ENCODE measurements at places on chromosomes 4 and X.

GRCh38 chr4:61299316-61299715, 99.2 kb downstream of the ADGRL3 start:
- no peak for ATAC-seq

GRCh38 chr4:1396806-1397455, 9.3 kb downstream of the NKX1-1 start:
- no peak for ATAC-seq

- no peak for ATAC-seq
Observed at GRCh38 chrX:44784241-44784640, 59.6 kb upstream of the DUSP21 start.

DNA sequence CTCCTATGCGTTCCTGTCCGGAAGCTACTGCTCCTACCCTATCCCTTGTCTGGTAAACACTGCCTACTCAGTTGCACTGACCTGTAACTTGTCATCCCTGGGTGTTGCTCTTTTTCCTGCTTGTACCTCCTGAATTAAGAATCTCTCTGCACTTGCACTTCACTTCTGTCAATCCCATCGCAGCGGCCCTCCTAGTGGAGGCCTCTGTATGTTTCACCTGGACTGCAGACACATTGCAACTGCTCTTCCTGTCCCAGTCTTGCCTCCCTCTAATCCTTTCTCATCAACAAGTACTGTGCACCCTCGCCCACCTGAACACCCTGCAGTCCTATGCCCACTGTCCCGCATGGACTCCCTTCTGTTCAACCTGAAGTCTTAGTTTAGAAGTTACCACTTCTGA, 8.0 kb downstream of the GK start:
- no peak for ATAC-seq

GRCh38 chr4:175929932-175930331, 117.9 kb upstream of the GPM6A start:
- no peak for ATAC-seq

- no peak for ATAC-seq
Observed at GRCh38 chr4:18020145-18020670, 1.3 kb downstream of the LCORL start.

- no peak for ATAC-seq
Observed at GRCh38 chr4:7630568-7631287, 196.0 kb upstream of the PSAPL1 start.

GRCh38 chr4:23163647-23164436, 471.1 kb downstream of the GBA3 start:
- no peak for ATAC-seq

GRCh38 chr4:7901311-7901885, 38.3 kb downstream of the AFAP1 start:
- no peak for ATAC-seq

DNA sequence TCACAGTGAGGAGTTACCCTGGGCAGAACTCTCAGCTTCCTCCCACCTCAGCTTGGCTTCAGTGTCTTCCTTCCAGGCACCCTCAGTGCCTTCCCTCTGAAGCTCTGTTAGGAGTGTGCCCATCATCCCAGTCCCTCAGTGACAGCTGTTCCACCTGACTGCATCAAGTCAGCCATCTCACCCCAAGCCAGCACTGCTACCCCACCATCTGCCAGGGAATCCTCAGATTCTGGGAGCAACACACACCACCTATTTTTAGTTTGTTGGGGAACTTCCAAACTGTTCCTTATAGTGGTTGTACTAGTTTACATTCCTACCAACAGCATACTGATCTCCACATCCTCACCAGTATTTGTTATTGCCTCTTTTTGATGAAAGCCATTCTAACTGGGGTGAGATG, 182.9 kb downstream of the RELL1 start:
- ATAC-seq, result no peak

DNA sequence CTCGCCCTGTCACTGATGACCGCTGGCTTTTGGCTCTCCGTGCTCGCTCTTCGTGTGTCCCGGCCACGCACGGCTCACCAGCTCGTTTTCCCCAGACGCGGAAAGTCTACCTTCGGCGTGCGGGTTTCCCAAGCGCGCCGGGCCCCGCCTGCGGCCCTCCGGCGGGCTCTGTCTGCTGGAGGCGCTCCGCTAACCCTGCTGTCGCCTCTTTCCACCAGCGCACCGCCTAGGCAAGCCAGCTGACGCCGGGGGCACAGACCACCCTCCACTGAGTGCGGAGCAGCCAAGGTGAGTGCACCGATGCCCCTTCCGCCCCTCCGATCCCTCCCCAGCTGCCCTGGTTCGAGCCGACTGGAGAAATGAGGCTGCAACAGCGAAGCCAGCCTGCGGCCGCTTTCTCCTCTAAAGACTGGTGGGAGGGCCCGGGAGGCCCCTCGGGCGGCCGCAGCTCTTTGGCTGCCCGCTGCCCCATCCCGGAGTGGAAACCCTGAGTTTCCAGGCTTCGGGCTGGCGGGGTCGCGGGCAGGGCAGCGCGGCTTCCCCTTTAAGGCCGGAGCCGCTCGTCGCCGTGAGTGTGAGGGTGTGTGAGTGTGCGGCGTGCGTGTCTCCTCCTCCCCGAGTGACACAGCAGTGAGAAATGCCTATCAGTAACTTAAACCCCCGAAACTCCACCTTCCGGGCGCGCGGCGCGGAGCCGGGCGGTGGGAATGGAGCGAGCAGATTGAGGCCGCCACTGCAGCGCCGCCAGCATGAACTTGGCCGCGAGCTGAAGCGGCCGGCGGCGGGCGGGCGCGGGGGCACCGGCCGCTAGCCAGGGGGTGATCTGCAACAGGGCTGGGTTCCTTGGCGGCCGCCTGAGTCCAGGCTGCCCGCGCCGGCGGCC, at the start of gene MAMLD1:
MAMLD1 (plus strand) TSS at position 719 of the 883 bp plus-strand sequence. CDS start 82,200 bp downstream, outside the sequence.
- ATAC-seq, result peak; percentile 73

DNA sequence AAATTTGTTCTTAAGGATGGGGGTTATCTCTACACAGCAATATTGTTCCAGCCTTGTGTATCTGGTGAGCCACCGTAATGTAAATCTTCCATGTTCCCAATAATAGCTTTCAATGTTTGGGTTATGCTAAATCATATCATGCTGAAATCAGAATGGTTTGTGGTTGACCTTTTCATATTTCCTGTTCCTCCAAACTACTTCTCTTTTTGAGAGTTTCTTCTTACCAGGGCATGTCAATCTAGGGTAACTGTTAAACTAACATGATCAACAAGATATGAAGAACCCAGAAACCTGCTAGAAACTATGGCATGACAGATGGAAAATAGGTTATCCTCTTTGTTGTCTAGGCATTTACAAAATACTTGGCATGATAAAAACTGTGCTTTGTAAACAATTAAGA, 22.0 kb downstream of the TNMD start:
- ATAC-seq, result peak; percentile 21

DNA sequence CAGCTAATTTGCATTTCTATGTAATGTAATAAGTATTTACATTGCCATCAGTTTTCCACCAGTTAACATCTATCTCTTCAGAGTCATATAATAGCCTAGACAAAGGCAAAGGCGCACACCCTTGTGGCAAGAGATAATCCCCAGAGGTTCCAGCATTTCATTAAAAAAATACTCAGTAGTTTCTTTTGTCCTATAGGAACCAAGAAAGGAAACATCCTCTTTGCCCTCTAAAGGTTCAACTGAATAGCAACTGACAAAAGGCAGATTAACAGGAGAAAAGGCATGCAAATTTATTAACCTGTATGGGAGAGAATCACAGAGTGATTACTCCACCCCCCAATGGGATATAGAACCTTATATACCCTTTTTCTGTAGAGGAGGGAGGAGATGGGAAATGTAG, 48.4 kb downstream of the MAGEB17 start:
- ATAC-seq, result no peak

- ATAC-seq, result peak; percentile 68
Observed at GRCh38 chrX:106898462-106898861, 4.7 kb downstream of the RIPPLY1 start.

DNA sequence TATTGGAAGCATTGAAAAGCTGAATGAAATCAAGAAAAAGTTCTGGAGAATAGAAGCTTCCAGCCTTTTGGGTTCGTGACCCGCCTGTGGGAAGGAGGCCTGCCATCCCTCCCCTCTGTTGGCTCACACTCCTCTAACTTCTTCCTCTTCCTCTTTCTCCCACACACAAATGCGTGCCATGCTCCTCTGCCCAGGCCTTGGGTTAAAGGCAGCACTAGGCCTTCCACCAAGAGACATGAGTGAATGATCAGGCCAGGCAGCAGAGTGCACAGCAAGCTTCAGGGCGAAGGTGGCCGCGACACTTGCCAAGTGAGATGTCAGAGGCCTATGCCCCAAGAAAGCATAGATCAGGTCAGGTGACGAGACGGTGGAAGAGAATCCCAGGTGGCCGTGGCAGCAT, 38.4 kb downstream of the FAM193A start:
- ATAC-seq, result no peak

GRCh38 chr4:152734699-152735050, 44.9 kb downstream of the TIGD4 start:
- no peak for ATAC-seq

DNA sequence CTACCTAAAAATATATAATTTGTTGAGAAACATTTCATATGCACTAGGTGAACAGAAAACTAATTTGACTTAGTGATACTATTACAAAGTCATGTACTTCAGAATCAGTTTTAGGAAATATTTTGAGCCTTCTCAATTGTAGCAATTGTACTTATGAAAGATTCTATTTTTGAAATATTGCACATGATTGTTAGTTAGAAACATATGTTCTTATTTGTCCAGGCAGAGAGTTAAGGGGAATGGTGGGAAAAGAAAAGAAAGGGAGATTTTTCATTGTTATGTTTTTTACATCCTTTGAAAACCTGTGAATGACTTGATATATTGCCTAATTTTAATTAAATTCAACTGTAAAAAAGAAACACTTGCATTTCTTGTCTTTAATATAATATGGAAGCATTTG, 66.0 kb downstream of the GLRB start:
- no peak for ATAC-seq

DNA sequence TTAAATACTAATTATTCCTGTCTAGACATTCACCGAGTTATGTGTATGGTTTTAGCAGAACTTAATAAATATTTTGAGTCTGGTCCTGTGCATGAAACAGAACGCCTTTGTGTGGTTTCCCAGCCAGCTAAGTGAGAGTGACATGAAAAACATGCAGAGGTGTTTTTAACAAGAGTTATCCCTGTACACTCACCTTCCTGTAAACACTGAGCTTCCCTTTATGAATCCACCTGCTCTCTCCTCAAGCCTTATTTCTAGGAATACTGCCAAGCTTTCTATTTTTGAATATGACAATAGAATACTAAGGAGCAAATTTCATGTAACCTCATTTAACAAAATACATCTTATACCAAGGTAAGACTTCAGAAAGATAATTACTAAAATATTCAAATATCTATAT, 270.3 kb upstream of the CTSO start:
- ATAC-seq, result no peak

- ATAC-seq, result no peak
Observed at GRCh38 chr4:95158626-95159025, 390.1 kb downstream of the UNC5C start.

GRCh38 chr4:2689825-2690700, 66.1 kb downstream of the TNIP2 start:
- ATAC-seq, result peak; percentile 61

DNA sequence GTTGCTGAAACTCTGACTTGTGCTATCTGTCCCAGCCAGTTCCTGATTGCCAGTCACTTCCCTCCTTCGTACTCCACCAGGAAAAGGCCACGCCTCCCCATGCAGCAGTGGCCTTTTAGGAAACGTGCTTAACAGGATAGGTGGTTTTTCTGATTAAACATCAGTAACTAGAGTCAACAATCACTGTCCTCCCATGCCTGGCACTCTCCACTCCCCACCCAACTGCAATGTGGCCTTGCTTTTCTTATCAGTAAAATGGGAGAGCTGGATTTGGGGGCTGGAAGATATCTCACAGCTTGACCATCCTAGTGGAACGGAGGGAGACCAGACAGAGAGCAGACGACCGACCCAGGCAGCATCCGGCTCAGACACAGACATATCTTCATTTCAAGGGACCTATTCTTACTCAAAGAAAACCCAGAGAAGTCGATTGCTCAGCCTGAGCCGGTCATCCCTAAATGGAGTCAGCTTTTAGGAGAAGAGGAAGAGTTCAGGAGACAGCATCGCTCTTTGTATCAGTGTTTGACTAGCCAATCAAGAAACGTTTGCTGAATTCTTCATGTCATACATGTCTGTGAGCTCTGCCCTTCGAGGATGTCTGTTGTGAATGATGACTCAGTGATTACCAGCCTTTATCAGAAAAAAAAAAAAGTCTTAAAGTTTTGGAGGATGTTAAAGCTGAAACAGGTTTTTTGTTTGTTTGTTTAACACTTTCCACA, 12.7 kb upstream of the UBA6 start:
- peak; percentile 71 for ATAC-seq
